ENCODE measurements at places on chromosomes 1 and 21. TPM values are rescaled to one million over a fixed set of nuclear protein-coding genes. Genes with fewer than 3 reads are reported as not detected.

MACO1 gene
- 27.1 TPM for total RNA-seq

GPR52 gene
- 0.43 TPM for total RNA-seq

TMPRSS15 gene
- not detected for total RNA-seq

NUAK2 gene
- 1.5 TPM for total RNA-seq

ZNF692 gene
- total RNA-seq = 7.2 TPM

HPDL gene
- 0.77 TPM for total RNA-seq

SPRR2F gene
- total RNA-seq = not detected

ARHGAP29 gene
- total RNA-seq = 296 TPM

REG4 gene
- total RNA-seq = not detected

TMPRSS3 gene
- not detected for total RNA-seq

NAV1 gene
- 4.2 TPM for total RNA-seq

C1orf146 gene
- not detected for total RNA-seq
